ENCODE measurements at places on chromosomes 5 and 9.

GRCh38 chr5:6407558-6408259 lies 29.4 kb upstream of the MED10 start:
- DNase-seq: no peak

DNA sequence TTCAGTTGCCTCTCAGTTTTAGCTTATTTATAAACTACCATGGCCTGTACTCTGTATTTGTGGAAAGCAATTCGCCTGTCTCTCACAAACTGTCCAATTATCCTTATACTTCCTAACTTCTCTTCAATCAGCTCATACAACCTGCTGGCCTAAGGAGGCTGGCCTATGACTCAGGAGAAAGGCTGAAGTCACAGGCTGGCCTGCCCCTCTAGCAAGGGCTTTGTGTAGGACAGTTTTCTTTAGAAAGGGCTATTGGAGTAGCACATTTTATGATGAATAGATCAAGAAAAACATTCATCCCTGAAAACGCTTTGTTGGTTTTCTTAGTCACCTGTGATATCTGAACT lies 988.7 kb upstream of the ARRDC3 start:
- no peak for DNase-seq

DNA sequence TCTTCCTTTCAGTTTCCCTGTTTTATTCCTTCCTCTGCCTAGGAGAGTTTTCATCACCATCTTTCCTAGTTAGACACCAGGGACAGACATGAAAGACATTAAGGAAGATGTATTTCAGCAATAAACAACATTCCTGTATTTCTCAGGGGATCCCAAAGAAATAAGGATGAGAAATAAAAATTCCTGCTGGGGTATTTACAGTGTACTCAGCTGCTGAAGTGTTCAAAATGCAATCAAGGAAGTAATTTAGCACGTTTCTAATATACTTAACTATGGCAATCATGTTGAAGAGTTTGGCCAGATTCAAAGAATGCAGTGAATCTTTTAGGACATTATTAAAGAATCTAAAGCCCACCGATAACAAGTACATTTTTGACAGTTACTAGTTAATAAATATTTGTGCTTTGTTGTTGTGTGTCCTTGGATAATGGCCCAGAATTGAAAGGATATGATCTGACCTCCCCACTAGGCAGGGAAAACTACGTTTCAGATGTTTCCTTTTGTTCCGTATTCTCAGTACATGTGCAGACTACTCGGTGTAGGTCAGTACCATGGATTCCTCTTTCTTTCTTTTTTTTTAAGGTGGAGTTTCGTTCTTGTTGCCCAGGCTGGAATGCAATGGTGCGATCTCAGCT lies 46.8 kb downstream of the INIP start:
- DNase-seq: no peak

- DNase-seq: no peak
Observed at GRCh38 chr5:136730426-136730825, 365.1 kb upstream of the TRPC7 start.

GRCh38 chr5:138702166-138703077 lies 50.8 kb upstream of the CTNNA1 start:
- peak; percentile 94 for DNase-seq

- DNase-seq: no peak
Observed at GRCh38 chr9:27853529-27853928, 280.2 kb upstream of the C9orf72 start.

- DNase-seq: no peak
Observed at GRCh38 chr5:132915681-132916080, 42.2 kb downstream of the LEAP2 start.

DNA sequence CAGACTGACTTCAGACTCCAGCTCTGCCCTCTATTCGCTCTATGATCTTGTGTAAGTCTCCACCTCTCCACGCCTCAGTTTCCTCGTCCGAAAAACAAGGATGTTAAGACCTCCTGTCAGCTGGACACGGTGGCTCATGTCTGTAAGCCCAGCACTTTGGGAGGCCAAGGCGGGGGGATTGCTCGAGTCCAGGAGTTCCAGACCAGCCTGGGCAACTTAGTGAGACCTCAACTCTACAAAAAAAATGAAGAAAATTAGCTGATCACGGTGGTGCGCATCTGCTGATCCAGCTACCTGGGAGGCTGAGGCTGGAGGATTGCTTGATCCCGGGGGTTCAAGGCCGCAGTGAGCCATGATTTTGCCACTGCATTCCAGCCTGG lies 36.6 kb upstream of the GABRP start:
- no peak for DNase-seq

All from SW480 (cell line).